ENCODE measurements at places on chromosomes 16 and 17. TPM values are rescaled to one million over a fixed set of nuclear protein-coding genes. Genes with fewer than 3 reads are reported as not detected.

Gene CDRT15L2
- polyA plus RNA-seq = not detected

Gene POLDIP2
- 67.8 TPM for polyA plus RNA-seq

Gene TMC6
- 258 TPM for polyA plus RNA-seq

Gene KRTAP9-3
- not detected for polyA plus RNA-seq

Gene KRT15
- polyA plus RNA-seq = not detected

Gene PPY
- not detected for polyA plus RNA-seq

Gene HLF
- 3.2 TPM for polyA plus RNA-seq

Gene RAB11FIP4
- polyA plus RNA-seq = 8.3 TPM

Gene TLCD3A
- not detected for polyA plus RNA-seq

Gene FOXN1
- not detected for polyA plus RNA-seq

Gene GINS2
- polyA plus RNA-seq = 1.3 TPM

Gene CALB2
- not detected for polyA plus RNA-seq

Gene TOM1L1
- not detected for polyA plus RNA-seq

Measured in CD4-positive, alpha-beta memory T cell (primary cell).